Stimulated activated CD4-positive, alpha-beta T cell treated with anti-CD3 and anti-CD28 coated beads, Interleukin-1b, Interleukin-23, amount 100 ng/mL, for 4 hours (primary cell): ENCODE measurements at places on chromosomes 1 and 21.

- no peak for DNase-seq
Observed at GRCh38 chr1:156097499-156098178, 15.4 kb upstream of the MEX3A start.

DNA sequence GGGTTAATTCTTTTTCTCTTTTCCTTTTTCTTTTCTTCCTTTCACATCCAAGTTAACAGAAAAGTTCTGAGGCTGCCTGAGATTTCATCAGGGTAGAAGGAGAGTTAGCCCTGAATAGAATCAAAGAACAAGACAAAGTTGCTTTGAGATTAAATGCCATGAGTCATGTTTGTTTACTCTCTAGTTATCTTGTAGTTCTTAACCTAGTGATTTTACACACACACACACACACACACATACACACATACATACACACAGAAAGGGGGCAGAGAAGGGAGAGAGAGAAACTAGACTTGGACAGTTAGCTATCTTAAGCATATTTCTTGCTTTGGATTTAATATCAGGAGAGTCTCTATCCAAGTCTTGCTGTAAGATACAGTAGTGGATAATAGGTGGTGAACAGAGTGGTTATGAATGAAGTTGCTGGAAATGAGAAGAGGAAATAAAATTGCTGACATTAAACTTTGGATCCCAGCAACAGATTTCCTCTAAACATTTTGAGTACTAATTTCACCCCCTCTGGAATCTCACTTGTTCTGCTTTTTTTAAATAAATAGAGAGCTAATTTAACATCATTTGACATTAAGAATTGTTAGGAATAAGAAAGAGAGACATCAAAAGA, 19.9 kb downstream of the PLA2G4A start:
- DNase-seq: no peak

DNA sequence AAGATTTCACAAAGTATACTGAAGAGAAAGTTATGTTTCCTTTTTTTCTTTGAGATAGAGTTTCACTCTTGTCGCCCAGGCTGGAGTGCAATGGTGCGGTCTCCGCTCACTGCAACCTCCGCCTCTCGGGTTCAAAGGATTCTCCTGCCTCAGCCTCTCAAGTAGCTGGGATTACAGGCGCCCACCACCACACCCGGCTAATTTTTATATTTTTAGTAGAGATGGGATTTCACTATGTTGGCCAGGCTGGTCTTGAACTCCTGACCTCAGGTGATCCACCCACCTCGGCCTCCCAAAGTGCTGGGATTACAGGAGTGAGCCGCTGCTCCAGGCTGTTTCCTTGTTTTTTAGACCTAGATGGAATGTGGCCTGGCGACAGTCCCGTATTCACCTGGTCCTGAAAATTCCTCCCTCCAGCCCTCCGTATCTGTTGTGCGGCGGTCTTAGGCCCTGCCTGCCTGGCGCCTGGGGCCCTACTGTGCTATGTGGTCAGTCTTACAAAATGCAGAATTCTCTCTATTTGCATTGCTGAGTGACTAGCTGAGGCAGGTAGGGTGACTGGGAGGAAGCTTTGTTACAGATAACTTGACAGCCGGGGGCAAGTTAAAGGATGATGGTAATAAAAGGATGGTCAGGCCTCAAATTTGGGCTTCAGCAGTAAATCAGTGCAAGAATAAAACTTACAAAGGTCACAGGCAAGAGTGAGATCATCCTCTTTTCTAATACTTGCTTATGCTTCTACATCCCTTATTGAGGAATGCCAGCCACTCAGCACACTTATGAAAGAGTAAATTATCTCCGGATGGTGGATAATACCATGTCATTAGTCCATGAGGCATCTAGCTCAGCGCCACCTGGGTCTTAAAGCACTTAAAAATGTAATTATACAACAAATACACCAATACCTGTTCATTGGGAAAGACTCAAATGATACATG, 30.3 kb downstream of the PARK7 start:
- DNase-seq: no peak

GRCh38 chr1:239956263-239956662, 135.4 kb upstream of the FMN2 start:
- no peak for DNase-seq

- no peak for DNase-seq
Observed at GRCh38 chr1:231983588-231984193, 357.1 kb downstream of the DISC1 start.

DNA sequence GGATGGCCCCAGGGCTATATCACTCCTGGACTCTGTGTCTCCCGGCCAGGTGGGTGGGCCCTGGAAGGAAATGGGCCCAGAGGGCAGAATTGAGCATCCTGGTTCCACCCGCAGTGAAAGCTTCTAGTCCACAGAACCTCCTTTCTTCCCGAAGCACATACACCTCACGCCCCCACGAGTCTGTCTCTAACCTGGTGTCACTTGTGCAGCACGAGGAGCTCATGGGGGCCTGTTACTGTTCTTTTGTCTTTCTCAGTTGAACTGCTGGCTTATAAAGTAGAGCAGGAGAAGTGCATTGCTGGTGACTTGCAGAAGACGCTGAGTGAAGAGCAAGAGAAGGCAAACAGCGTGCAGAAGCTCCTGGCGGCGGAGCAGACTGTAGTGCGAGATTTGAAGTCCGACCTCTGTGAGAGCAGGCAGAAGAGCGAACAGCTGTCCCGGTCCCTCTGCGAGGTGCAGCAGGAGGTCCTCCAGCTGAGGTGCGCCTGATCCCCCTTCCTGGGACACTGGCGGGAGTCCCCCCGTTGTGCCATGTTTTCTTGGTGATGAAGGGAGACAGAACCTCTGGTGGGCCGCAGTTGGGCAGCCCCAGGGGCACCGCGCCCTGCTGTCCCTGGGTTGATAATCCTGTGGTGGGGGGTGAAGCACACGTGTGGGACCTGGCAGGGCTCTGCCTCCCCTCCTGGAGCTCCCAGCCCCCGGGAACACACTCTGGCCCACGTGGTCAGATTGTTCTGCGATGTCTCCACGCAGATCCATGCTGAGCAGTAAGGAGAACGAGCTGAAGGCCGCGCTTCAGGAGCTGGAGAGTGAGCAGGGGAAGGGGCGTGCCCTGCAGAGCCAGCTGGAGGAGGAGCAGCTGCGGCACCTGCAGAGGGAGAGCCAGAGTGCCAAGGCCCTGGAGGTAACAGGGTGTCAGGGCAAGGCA, 28.7 kb upstream of the DIP2A start:
- no peak for DNase-seq
